ENCODE measurements at places on chromosomes 7 and 10. TPM values are rescaled to one million over a fixed set of nuclear protein-coding genes. Genes with fewer than 3 reads are reported as not detected.

ZNF722 gene
- total RNA-seq: not detected

ASAH2 gene
- 3.2 TPM for total RNA-seq

NUPR2 gene
- total RNA-seq: not detected

CDK6 gene
- total RNA-seq: 16.7 TPM

ADAP1 gene
- 4.0 TPM for total RNA-seq

AKR1C4 gene
- total RNA-seq: 0.30 TPM

BEND7 gene
- 10.1 TPM for total RNA-seq

SPDYE8 gene
- not detected for total RNA-seq

GPER1 gene
- 0.89 TPM for total RNA-seq

FAM131B gene
- total RNA-seq: 0.50 TPM

TMEM72 gene
- not detected for total RNA-seq

TLX1 gene
- not detected for total RNA-seq

PPP1R3C gene
- total RNA-seq: 13.7 TPM

CREB5 gene
- total RNA-seq: 5.1 TPM

SPACDR gene
- 0.73 TPM for total RNA-seq

RSPH10B gene
- total RNA-seq: not detected

TRAPPC14 gene
- 8.7 TPM for total RNA-seq

SPOCK2 gene
- total RNA-seq: 0.25 TPM

DRGX gene
- not detected for total RNA-seq

UCN3 gene
- not detected for total RNA-seq

SLC29A4 gene
- 15.3 TPM for total RNA-seq

ACTR1A gene
- total RNA-seq: 90.2 TPM

KCND2 gene
- not detected for total RNA-seq

ZNF727 gene
- total RNA-seq: not detected

OR2A12 gene
- not detected for total RNA-seq

KLF14 gene
- 0.05 TPM for total RNA-seq

FRMD4A gene
- 4.5 TPM for total RNA-seq

MLLT10 gene
- 34.2 TPM for total RNA-seq

CYP2C9 gene
- not detected for total RNA-seq

SLC35G1 gene
- total RNA-seq: 6.1 TPM

GPR146 gene
- total RNA-seq: 2.8 TPM

VAX1 gene
- total RNA-seq: 1.7 TPM

RASSF4 gene
- total RNA-seq: 1.8 TPM

UNCX gene
- 0.09 TPM for total RNA-seq
